ENCODE measurements at places on chromosomes 3 and 15.

DNA sequence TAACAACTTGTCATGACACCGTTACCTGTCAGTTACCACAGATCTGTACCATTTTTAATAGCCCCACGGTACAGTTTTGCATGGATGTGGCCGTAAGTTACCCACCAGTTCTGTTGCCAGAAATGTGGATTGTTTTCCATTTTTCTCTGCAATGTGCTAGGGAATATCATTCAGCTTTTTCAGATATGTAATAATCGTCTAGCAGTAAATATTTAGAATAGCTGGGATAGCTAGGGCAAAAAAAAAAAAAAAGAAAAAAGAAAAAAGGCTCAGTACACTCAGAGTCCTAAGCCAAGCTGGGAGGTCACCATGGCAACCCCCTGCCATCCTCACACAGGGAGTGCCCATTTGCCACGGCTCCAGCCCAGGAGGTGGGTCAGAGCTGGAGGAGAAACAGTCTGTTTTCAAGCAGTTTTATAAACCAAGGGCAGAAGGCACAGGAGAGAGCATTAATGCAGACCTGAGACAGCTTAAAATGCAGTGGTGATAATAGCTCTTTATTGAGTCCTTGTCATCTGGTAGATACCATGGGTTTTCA, 25.2 kb downstream of the PAQR5 start:
- DNase-seq = no peak

DNA sequence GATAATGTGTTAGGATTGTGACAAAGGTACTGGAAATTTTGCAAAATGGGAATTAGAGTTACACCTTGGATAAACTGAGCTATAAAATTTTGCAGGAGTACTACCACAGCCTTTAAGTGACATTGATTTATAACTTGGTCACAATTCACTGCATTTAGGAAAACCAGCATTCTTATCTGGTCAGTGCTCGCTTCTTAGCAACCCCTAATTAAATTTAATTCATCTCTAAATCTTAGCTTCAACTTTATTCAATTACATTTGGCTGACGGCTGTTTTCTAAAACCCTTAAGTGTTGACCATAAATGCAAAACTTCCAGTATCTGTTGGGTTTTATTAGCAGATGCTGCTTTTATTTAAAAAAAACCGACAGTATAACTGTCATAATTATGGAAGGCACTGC, 31.3 kb downstream of the TFRC start:
- DNase-seq = no peak

DNA sequence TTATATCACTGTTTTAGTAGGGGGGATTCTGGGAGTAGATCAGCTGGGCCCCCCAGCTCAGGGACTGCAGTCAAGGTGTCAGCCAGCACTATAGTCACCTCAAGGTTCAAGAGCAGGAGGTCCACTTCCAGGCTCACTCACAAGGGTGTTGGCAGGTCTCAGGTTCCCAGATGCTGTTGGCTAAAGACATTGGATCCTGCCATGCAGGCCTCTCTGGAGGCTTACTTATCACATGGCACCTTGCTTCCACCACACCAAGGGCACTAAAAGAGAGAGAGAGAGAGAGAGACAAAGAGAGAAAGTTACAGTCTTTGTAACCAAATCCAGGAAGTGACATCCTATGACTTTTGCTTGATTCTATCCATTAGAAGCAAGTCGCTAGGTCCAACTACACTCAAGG, 7.5 kb upstream of the PPP1R14D start:
- no peak for DNase-seq

GRCh38 chr15:45812200-45812599, 177.4 kb downstream of the SQOR start:
- no peak for DNase-seq

DNA sequence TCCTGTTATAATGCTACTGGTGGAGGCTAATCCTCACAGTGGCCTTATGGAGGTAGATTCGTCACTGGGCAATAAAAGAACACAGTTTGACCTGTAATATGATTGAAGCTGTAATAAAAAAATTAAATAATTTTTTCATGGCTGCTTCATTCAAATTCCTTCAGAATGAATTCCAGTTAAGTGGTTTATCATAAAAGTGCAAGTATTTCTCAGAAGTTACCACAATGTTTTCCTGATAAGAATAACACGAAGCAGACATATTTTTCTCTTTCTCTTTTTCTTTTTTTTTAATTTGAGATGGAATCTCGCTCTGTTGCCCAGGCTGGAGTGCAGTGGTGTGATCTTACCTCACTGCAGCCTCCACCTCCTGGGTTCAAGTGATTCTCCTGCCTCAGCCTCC, 15.6 kb downstream of the B4GALT4 start:
- DNase-seq = no peak

- DNase-seq = no peak
These were observed 50.4 kb downstream of the BOC start for GRCh38 chr3:113261626-113262303.

- DNase-seq = no peak
These were observed at the start of gene TMEM266 for GRCh38 chr15:76059320-76060117. TMEM266 (plus strand) TSS chr15:76059985; CDS start chr15:76134264, 74,279 bp downstream.

DNA sequence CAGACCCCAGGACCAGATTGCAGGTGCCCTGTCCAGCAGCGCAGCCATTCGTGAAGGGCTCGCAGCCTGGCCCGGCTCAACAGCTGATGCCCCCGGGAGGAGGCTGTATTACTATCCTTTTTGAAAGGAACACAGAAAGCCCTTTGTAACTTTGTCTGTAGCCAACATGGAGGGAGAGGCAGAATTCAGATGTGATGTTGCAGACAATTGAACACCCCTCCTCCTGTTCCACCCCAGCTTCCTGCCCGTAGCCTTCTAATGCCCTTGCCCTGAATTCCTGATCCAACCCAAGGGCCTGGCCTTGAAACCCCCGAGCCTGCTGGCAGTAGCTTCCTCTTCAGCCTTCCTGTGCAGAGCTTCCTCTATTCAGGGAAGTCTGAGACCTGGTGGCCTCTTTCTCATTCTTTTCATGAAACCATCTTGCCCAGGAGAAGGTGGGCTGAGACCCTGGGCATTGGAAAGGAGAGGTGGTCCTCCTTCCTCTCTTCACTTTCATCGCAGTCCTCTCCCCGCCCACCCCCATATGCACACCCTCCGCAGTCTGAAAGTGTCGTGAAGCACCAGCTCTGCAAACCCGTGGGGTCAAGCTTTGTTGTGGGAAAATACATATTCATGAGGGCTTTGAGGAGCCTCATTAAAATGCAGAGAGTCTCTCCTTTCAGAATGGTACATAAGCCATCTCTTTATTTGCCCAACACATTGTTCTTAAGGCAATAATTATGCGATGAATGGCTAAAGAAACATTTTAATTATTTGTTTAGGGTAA, 109.2 kb downstream of the APBA2 start:
- DNase-seq = no peak

DNA sequence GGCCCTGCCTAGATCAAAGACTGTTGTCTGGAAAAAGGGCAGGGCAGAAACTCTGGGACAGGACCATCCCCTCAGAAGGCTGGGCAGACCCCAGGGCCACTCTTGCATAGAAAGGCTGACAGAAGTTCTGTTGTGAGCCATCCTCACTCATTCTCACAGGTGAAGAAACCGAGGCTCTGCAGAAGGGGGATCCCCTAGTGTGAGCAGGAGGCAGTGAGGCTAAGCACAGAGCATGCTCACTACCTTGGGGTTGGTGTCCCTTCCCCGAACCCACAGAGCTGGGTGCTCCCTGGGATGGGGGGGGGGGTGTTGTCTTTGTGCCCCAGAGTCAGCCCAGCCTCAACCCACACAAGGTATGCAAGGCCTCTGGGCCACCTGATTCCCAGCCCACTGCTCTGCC, 50.9 kb upstream of the TMEM115 start:
- DNase-seq = no peak

DNA sequence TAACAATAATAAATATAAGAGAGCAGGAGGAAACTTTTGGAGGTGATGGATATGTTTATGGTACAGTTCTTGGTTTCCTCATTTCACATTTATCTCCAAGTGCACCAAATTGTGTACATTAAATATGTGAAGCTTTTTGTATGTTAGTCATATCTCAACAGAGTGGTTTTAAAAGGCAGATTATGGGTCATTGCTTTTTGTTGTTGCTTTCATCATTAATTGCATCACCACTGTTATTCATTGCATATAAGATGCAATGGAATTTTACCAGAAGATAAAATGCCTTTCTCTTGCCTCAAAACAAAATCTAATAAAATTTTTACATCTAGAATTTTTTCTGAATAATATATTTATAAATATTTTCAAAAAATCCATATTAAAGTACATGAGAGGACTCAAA, 1198.9 kb upstream of the GBE1 start:
- DNase-seq = no peak

DNA sequence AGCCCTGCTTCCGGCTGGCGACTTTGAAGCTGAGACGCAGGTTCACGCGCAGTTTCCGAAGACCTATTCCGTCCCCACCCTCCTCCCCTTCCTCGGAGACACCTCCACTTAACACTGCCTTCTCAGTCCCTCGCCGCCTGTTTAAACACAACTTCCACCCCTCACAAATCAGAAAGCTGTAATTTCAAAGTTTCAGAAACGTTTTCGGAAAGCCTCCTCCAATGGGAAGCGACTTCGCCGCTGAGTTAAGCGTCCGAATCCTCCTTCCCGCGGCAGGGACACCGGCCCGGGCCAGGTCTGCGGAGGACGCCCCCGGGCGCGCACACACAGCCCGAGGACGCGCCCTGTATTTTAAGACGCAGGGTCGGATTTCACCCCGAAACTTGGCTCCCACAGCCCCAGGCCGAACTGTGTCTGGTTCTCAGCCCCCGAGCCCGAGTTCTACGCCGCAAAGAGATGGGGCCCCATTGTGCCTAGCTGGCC, 559 bp upstream of the LRRN1 start:
- no peak for DNase-seq

Data from cortex of kidney (tissue), 1 donor.